ENCODE measurements at places on chromosomes 3 and 15.

- DNase-seq: no peak
These were observed 342.8 kb downstream of the TUSC7 start for GRCh38 chr3:117052395-117052794.

DNA sequence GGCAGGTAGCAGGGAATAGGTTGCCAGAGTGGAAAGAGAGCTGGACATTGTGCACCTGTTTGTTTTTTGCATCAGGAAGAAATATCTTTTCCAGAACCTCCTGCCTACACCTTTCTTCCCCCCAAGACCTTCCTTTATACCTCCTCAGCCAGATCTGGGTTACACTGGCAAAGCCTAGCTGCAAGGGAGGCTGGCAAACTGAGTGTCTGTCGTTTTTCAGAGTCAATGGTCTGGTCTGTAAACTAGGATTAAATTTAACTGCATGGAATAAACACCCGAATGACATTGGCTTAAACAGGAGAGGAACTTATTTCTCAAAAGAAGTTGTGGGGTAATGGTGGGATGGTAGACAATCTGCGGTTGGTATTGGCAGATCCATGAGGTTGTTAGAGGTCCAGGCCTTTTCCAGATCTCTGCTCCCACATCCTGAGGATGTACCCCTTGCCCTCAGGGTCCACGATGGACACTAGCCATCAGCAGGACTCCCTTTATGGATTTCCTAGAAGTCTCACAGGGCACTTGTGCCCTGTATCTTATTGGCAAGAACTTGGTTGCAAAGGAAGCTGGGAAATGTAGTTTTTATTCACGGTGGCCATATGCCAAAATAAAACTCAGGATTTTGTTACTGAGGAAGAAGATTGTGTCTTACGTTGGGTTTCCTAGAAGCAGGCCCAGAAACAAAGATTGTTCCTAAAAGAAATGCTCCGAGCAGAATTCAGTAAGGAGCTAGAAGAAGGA is 3.2 kb upstream of the RARRES1 start:
- DNase-seq: no peak

DNA sequence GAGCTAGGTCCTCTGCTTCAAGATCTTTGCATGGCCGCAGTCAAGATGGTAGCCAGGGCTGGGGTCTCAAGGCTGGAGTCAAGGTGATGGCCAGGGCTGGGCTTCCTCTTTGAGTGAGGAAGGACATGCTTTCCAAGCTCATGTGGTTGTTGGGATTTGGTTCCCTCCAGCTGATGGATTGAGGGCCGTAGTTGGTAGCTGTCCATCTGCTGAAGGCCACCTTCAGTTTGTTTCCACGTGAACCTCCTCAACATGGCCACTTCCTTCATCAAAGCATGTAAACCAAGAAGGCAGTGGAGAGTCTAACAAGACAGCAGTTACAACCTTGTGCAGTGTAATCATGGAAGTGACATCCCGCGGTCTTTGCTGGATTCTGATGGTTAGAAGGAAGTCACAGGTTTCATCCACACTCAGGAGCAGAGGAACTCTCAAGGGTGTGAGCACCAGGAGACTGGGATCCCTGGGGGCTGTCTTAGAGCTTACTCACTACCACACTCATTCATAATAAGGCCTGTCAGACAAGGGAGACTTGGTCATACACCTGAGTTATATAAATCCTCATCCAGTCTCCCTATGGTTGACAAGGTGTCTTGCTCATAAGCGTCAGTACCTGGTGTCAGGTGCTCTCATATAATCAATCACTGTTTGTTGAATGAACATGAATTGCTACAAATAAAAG is 42.1 kb downstream of the ABHD5 start:
- no peak for DNase-seq

DNA sequence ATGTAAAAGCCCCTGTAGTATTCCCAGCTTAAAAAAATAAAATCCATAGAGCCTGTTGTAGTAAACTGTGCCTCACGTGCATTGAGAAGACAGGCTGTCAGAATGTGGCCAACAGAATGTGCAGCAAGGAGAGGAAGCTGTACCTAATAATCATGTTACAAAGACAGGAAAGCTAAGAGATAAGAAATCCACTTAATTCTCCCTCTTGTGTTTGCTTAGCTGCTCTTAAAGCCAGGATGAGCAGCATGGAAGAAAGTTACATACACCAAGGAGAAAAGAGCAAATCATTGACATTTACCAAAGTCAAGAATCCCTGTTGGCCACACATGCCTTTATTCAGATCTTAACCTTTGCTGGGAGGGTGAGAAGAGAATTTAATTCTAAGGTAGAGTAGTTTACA is 85.9 kb downstream of the TNIK start:
- DNase-seq: no peak

DNA sequence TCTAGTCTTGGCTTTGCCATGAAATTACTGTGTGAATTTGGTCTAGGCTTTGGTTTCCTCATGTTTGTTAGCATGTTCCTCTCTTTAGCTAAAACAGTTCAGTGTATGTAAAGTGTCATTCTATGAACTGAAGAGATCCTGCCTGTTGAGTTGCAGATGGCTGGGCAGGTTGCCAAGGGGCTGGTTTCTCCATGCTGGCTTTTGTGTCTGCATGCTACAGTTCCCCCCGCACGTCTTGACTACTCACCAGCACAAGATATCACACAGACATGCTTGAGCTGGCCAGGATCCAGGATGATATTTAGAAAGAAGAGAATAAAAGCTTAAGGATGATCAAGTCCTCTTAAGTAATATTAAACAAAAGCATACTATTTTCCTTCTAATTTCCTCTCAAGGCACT is 90.2 kb downstream of the CERS3 start:
- DNase-seq: peak; percentile 54

DNA sequence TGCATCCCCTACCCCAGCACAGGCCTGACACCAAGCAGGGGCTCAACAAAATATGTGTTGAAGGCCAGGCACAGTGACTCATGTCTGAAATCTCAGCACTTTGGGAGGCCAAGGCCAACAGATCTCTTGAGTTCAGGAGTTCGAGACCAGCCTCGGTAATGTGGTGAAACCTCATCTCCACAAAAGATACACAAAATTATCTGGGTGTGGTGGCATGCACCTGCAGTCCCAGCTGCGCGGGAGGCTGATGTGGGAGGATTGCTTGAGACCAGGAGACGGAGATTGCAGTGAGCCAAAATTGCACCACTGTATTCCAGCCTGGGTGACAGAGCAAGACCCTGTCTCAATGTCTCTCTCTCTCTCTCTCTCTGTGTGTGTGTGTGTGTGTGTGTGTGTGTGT is 30.7 kb upstream of the CYP11A1 start:
- no peak for DNase-seq

DNA sequence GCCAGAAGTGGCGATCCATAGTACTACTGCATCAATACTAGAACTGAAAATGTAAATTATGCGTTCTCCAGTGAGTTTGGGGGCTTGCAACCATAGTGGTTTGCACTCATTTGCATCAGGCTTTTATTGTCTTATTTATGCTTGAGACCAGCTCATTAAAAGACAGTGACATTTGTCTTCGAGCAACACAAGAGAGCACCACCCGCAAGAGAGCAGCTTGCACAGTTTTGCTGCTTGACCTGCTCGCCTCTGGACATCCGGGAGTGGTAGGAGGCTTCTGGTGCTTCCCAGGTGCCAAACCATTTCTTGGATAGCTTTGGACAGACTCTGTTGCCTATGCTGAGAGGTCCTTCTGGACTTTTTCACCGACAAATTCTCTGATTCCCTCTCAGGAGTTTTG is 294.6 kb downstream of the MEX3B start:
- no peak for DNase-seq

GRCh38 chr15:78004919-78005634 is 72.4 kb downstream of the TBC1D2B start:
- no peak for DNase-seq

DNA sequence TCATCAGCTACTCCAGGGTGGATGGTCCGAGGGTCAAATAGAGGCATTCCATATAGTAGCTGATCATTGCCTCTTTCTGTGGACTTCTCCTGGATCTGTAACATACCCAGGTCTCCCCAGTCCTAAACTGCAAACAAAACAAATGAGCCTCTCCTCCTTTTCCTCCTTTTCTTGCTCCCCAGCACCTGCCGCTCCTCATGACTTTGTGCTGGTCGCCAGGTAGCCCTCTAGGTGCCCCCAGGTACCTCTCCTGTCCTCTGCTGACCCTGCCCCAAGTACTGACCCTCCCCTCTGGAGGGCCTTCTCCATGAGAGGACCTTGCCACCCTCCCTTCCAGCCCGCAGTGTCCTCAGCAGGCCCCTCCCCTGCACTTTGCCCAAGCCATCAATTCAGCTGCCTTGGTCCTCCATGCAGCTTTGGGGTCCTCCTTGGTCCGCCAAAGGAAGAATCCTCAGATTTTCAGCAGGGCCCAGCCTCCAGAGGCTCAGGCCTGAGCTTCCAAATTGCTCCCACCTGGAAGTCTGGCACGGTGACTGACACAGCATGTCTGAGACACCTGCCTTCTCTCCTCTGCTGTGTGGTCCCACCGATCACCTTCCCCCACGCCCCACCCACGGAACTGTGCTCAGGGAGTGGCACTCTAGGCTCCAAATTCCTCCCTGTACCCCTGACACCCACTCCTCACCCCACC is 111.0 kb downstream of the LRRK1 start:
- no peak for DNase-seq

DNA sequence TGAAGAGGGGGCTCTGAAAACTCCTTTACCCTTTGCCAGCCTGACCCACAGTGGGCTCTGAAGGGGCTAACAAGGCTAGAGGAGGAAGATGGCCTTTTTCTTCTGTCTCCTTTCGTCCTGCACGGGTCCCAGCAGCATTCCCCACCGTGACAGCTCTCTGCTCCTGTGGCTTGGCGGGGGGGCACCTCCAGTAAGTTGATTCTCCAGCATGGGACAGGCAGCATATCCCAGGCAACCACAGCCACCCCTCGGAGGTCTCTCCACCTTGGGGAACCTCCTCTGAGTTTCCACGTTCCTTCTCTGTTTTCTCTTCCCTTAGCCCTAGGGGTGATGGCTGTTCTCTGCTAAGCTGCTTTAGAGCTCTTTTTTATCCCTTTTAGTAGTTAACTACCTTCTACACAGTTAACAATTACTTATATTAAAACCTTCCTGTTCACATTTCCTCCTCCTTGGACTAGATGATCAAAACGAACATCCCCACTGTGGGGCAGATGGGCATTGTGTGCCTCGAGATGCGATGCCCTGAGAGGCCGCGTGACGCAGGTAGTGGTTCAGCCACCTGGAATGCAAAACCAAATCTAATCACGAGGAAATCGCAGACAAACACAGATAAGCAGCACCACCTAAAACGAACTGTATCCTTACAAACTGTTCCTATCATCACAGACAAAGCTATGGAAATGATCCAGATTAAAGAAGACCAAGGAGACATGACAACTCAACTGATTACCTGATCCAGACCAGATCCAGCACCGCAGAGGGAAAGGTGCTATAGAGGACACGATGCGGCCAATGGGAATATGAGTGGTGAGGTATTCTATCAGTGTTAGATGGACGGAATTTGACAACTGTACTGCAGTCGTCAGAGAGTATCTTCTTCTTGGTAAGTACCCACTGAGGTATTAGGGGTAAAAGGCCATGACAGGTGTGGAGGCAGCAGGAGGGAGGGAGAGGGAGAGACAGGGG is 27.7 kb downstream of the TSPAN3 start:
- no peak for DNase-seq

- DNase-seq: no peak
These were observed 243.1 kb upstream of the SETMAR start for GRCh38 chr3:4060064-4060463.

- DNase-seq: no peak
These were observed 48.9 kb downstream of the STT3B start for GRCh38 chr3:31581660-31582059.

- no peak for DNase-seq
These were observed 46.9 kb upstream of the FGD5 start for GRCh38 chr3:14771593-14772497.

Data from NCI-H1436 treated with DMSO at 0.1 percent for 48 hours (cell line).